Muscle of arm (tissue), 14 donors: ENCODE measurements at places on chromosomes 5 and 9.

DNA sequence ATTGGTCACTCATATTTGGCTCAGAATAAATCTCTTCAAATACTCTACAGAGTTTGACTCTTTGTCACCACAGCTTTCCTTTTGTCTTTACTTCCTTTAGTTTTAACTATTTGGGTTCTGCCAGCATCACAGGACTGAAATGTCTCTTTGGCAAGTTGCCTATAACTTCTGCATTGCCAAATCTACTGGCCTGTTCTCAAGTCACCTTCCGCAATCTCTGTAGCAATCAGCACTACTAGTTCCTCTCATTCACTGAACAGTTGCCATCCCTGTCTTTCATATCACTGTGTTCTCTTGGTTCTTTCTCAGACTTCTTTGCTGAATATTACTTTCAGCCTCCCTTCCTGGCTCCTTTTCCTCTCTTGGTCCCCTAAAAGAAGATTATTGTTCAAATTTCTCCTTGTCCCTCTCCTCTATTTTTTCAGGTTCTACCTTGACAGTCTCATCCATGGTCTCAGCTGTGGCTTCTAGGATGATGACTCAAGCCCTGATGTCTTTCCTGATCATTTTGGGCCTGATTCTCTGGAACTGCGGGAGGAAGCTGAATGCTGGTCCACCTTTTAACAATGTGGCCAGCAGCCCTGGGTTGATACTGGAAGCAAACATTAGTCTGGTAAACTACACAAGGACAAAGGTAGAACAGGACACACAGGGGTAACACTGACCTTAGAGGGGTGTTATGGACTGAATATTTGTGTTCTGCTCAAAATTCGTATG, 44.0 kb upstream of the LIFR start:
- DNase-seq: no peak

DNA sequence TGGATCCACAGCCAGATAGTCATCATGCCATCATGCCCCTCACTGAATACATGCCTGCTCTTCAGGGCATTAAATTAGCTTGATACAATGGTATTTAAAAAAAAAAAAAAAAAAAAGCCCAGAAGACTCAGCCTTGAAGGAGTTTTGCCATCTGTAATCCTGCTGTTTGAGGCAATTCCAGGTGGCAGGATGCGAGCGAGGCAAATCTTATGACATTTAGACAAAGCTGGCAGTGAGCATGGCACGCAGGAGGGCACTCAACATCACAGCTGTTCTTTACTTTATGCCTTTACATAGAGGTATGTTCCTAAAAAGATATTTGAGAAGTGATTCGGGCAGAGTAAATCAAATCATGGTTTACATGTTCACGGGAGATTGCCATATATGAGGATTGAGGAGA, 692.0 kb upstream of the DMAC1 start:
- no peak for DNase-seq

GRCh38 chr9:86756576-86757381, 190.5 kb downstream of the GAS1 start:
- no peak for DNase-seq

DNA sequence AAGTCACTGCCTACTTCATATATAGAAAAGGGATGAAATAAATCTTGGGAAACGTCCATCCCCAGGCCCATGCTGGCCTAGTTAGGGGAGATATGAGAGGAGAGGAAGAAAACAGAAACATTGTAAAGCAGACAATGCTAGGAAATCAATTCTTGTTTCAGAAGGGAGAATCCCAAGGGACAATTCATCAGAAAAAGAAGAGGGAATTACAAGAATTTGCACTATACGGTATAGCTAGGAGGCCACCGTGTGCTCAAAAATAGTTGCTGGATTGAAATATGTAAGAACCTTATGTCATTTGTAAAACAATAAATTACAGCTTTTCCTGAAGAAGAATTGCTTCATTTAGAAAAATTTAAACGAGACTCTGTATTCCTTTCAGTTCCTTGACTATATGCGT, 8.3 kb upstream of the SHC3 start:
- no peak for DNase-seq

GRCh38 chr9:137702615-137703379, 84.0 kb downstream of the EHMT1 start:
- DNase-seq: no peak

DNA sequence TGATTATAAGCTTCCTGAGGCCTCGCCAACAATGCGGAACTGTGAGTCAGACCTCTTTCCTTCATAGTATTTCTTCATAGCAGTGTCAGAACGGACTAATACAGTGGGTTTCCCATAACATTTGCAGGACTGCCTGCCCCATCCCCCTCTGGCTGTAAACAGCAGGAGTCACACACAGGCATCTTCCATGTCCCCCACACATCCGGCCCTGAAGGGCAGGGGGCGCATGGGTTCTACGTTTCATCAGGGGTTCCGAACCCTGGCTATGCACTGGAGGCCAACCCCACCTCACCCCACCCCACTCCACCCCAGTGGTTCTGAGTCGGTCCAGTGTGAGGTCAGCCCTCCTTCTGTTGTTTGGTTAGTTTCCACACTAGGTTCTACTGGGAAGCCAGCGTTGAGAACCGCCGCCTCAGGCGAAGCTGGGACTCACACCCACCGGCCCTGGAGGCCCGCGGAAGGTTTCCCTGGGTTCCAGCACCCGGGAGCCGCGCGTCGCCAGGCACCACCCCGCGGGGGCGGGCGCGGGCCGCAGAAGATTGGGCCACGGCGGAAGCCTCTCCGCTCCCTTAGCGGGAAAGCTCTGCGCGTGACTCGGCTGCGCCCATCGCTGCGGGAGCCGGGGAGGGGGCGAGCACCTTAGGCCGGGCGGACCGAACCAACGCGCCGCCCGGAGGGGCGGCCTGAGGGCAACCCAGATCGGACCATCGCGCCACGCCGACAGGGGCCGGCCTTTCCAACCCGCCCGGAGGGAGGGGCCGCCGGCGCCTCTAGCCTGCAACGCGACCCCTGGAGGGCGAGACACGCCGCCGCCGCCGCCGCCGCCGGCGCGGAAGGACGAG, at the start of gene RUSC2:
TSS of gene RUSC2 (plus strand) at position 799 of the 842 bp plus-strand sequence. CDS start 56,411 bp downstream, outside the sequence.
- DNase-seq: peak; percentile 88
